Renal cortical epithelial cell (primary cell): ENCODE measurements at places on chromosomes 3 and 15. TPM values are rescaled to one million over a fixed set of nuclear protein-coding genes. Genes with fewer than 3 reads are reported as not detected.

BOC gene
- 0.52 and 3.0 TPM in 2 replicates for total RNA-seq

HLTF gene
- total RNA-seq, result 37.0 and 51.7 TPM in 2 replicates

CPLX3 gene
- not detected in 2 replicates for total RNA-seq

RTP3 gene
- not detected in 2 replicates for total RNA-seq

FANCD2OS gene
- total RNA-seq, result not detected in 2 replicates

TRIM59 gene
- total RNA-seq, result 18.8 and 35.3 TPM in 2 replicates

MB21D2 gene
- total RNA-seq, result 13.9 and 61.8 TPM in 2 replicates

ACKR4 gene
- total RNA-seq, result 0.85 and 0.87 TPM in 2 replicates

A4GNT gene
- not detected in 2 replicates for total RNA-seq

ARHGAP11A gene
- total RNA-seq, result 4.5 and 14.1 TPM in 2 replicates

LRRC34 gene
- total RNA-seq, result 5.2 and 8.0 TPM in 2 replicates

TMEM207 gene
- total RNA-seq, result not detected in 2 replicates
